ENCODE measurements at places on chromosomes 1 and 21.

DNA sequence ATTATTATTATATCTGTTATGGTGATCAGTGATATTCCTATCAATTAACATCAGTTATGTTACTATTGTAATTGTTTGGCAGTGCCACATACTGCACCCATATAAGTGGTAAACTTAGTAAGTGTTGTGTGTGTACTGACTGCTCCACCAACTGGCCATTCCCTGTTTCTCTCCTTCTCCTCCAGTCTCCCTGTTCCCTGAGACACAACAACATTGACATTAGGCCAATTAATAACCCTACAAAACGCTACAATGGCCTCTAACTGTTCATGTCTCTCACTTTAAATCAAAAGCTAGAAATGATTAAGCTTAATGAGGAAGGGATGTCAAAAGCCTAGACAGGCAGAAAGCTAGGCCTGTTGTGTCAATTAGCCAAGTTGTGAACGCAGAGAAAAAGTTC lies 6.6 kb upstream of the THRAP3 start:
- DNase-seq, result peak; percentile 20

- DNase-seq, result peak; percentile 95
Observed at GRCh38 chr1:26306290-26307229, at the start of gene UBXN11. Gene UBXN11, minus strand, starts transcription at chr1:26306636. Its CDS starts 3,753 bp downstream, at chr1:26302883.

DNA sequence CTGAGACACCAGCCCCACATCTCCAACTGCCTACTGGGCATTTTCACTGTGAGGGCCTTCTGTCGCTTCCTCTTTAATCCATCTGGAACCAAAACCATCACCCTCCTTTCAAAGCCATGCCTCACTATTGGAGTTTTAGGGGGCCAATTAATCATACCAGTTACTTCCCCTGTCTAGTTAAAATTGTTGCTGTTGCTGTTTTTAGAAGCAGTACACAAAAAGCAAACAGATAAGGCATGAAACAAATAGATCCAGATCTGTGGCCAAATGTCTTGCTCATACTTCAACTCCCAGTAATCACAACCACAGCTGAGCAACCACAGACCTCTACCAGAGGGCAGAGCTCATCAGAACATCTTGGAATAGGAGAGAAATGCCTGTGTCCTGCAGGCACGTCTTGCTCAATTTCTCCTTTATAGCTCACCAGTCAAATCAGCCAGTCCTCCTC lies 133.8 kb upstream of the C1orf105 start:
- peak; percentile 82 for DNase-seq

DNA sequence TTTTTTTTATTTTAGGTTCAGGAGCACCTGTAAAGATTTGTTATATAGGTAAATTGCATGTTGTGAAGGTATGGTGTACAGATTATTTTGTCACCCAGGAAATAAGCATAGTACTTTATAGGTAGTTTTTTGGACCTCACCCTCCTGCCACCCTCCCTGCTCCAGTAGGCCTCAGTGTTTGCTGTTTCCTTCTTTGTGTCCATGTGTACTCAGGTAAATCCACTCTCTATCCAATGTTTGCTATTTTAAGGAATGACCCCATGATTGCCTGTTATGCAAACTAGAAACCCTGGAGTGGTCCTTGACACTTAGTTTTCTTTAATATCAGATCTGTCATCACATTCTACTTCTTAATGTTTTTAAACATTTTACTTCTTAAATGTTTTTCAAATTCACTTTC lies 33.9 kb downstream of the LHX9 start:
- DNase-seq, result no peak

DNA sequence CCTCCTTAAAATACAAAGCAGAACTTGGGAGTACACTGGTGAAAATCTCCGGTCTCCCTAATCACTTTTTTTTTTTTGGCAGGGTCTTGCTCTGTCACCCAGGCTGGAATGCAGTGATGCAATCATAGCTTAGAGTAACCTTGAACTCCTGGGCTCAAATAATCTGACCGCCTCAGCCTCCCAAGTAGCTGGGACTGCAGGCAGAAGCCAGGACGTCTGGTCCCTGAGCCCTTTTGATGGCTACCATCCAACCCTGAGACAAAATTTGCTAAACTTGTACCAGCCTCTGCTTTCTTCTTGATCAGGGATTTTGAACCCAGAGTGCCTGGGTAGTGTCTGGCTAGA lies 4.1 kb downstream of the L1TD1 start:
- DNase-seq, result peak; percentile 63

DNA sequence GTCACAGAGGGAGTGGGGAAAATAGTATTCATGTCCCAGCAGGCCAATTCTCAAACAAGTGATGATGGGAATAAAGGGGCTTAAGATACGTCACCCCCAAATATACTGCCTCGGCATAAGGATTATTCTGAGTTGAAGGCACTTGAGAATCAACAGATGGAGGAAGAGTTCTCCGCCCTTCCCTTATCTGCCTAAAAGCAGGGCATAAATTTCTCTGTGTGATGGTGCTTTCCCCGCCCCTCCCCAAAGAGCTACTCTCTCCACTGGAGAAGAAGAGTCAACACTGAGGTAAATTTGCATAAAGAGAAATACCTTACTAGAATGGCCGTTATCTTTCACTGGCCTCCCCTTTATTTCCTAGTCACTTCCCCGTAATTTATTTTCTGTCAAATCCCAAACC lies 18.7 kb downstream of the BECN2 start:
- peak; percentile 93 for DNase-seq

GRCh38 chr1:7373251-7373650 lies 397.8 kb upstream of the VAMP3 start:
- DNase-seq, result peak; percentile 43

GRCh38 chr1:10624256-10625050 lies 149.7 kb downstream of the PEX14 start:
- DNase-seq, result no peak

- peak; percentile 56 for DNase-seq
Observed at GRCh38 chr21:33587792-33588484, 546 bp downstream of the DONSON start.

GRCh38 chr1:26154750-26155149 lies 4.1 kb upstream of the FAM110D start:
- DNase-seq, result no peak

DNA sequence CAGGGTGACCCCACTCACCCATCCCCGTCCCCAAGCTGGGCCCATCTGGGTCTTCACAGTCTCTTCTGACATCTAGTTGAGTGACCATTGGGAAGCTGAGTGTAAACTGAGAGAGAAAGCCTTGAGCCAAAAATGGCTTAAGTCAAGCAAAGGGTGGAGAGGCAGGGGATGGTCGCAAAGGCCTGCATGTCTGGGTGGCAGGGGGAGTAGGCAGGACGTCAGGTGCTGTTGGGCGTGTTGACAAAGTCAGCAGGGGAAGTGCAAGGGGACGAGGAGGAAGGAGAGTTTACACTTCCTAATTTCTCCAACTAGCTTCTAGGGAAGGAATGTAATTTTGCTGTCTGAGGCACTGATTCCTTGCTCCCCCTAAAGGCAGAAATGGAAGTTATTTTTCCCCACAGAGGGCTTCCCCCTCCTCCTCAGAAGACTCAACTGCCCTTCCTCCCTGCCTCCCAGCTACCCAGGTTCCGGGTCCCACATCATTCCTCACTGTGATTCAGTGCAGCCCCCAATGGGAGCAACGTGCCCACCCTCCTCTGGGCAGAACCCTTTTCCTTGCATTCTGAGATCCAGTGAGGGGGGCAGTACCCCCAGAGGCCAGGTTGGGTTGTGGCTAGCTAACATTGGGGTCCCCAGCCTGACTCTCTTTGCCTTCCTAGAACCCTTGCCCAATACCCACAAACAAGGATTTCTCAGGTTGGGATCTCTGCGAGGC lies 1.2 kb upstream of the ADORA1 start:
- peak; percentile 60 for DNase-seq

DNA sequence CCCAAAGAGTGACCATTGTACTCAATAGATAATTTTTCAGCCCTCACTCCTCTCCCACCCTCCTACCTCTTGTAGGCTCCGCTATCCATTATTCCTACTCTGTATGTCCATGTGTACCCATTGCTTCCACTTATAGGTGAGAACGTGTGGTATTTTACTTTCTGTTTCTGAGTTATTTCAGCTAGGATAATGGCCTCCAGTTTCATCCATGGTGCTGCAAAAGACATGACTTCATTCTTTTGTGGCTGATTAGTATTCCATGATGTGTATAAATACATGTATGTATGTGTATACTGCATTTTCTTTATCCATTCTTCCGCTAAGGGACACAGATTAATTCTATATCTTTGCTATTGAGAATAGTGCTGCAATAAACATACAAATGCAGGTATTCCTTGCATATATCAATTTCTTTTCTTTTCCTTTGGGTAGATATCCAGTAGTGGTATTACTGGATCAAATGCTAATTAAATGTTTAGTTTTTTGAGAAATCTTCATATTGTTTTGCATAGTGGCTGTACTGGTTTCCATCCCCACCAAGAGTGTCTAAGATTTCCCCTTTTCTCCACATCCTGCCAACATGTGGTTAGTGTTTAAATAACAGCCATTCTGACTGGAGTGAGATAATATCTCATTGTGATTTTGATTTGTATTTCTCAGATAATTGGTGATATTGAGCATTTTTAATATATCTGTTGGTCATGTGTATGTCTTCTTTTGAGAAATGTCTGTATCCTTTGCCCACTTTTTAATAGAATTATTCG lies 4.9 kb downstream of the LY9 start:
- no peak for DNase-seq

GRCh38 chr21:26379561-26379960 lies 193.5 kb downstream of the CYYR1 start:
- no peak for DNase-seq

DNA sequence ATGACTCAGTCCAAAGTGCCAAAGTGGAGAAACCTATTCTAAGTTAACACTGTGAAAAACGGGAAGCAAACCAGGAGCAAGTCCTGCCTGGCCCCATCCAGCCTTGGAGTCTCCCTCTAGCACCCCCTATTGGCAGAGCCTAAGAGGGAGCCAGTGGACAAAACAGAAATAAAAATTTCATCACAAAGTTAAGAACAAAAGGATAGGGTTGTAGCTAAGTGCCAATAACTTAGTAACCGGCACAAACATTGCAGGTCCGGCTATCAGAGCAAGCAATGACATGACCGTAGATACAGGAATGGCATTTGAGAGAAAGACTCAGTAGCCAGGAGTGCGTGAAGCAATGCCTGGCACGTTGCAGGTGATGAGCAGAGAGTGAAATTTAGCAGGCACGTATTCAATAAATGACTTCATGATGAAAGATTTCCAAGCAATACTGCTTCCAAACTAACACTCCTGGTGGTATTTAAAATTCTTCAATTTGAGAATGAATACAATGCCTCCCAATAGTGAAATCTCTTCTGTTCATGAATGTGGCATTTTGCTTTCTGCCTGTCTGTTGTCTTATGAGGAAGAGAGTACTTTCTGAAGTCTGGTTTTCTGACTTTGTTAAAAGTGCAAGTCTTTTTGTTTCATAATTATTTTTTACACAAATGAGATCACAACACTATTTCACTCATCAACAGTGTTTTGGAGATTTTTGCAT lies 391.0 kb downstream of the OMA1 start:
- no peak for DNase-seq

DNA sequence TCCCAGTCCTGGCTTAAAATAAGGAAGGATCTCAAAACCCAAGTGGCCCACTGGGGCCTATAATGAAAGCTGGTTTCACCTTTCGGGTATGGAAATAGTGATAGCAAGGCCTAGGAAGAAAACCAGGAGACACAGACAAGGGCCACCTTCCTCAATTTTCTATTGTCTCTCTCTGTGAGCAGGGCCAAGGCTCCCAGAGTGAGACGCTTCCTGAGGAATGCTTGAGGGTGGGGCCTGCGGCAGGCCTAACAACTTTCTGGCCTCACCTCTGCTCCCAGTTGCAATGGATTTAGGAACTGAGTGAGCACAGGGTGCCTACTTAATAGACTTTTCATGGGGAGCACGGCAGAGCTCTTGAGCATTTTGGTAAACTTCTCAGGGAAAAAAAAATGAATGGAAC lies 300.9 kb downstream of the ASTN1 start:
- DNase-seq, result no peak

- peak; percentile 63 for DNase-seq
Observed at GRCh38 chr1:181151378-181152326, 63.2 kb downstream of the IER5 start.

DNA sequence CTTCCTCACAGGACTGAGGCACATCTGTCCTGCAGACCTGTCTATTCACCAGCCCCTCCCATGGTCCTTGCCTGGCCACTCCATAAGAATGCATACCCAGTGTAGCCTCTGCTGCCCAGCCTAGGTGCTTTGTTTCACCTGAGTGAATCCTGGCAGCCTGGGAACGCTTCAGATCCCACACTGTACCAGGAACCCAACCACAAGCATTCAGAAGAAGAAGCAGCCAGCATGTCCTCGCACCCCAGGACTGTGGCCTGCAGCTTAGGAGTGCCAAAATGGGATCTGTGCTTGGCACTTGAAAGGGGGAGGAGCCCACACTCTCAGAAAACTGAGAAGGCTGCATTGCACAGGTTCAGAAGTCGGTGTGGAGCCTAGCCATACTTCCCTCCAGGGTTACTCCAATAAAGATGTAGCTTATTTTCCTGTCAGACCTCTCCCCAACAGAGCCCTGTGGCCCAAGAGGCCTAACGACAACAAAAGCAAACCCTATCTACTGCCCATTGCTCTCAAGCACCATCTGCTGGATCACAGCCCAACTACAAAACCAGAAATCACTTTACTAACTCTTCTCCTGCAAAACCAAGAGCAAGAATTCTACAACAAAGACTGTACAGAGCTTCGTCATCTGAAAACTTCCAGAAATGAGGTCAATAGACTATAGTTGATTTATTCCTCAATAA lies 923.1 kb upstream of the NEGR1 start:
- no peak for DNase-seq

GRCh38 chr1:74767490-74767889 lies 34.5 kb downstream of the TYW3 start:
- DNase-seq, result no peak

- DNase-seq, result no peak
Observed at GRCh38 chr1:17635276-17635675, 95.8 kb downstream of the ARHGEF10L start.

DNA sequence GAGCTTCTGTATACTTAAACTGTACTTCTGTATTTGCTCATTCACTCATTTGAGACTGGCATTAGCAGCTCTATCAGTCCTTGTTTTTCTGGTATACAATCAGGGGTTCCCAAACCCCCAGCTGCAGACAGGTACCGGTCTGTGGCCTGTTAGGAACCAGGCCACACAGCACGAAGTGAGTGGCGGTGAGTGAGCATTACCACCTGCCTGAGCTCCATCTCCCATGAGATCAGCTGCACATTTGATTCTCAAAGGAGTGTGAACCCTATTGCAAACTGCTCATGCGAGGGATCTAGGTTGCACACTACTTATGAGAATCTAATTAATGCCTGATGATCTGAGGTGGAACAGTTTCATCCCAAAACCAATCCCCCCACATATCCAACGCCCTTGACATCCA lies 18.2 kb upstream of the NUF2 start:
- no peak for DNase-seq

GRCh38 chr1:100448366-100448765 lies 89.6 kb upstream of the GPR88 start:
- no peak for DNase-seq

- no peak for DNase-seq
Observed at GRCh38 chr1:28199328-28200233, 23.1 kb upstream of the PTAFR start.

GRCh38 chr1:112544751-112545150 lies 36.0 kb downstream of the WNT2B start:
- DNase-seq, result no peak

- DNase-seq, result no peak
Observed at GRCh38 chr1:199152676-199153075, 513.8 kb downstream of the PTPRC start.

GRCh38 chr1:155035936-155036335 lies 2.3 kb downstream of the DCST1 start:
- no peak for DNase-seq

- DNase-seq, result peak; percentile 3
Observed at GRCh38 chr1:56868761-56869160, 14.2 kb downstream of the C8A start.

All from umbilical cord (tissue), 2 donors.